ENCODE measurements at places on chromosomes 1 and 21.

GRCh38 chr1:233651061-233651460, 37.2 kb downstream of the KCNK1 start:
- DNase-seq = no peak

GRCh38 chr1:39063191-39063590, 37.0 kb downstream of the NDUFS5 start:
- DNase-seq = no peak

- no peak for DNase-seq
Measured at GRCh38 chr1:241485554-241485992, 34.0 kb downstream of the FH start.

GRCh38 chr1:213335084-213335483, 284.0 kb downstream of the RPS6KC1 start:
- DNase-seq = no peak

DNA sequence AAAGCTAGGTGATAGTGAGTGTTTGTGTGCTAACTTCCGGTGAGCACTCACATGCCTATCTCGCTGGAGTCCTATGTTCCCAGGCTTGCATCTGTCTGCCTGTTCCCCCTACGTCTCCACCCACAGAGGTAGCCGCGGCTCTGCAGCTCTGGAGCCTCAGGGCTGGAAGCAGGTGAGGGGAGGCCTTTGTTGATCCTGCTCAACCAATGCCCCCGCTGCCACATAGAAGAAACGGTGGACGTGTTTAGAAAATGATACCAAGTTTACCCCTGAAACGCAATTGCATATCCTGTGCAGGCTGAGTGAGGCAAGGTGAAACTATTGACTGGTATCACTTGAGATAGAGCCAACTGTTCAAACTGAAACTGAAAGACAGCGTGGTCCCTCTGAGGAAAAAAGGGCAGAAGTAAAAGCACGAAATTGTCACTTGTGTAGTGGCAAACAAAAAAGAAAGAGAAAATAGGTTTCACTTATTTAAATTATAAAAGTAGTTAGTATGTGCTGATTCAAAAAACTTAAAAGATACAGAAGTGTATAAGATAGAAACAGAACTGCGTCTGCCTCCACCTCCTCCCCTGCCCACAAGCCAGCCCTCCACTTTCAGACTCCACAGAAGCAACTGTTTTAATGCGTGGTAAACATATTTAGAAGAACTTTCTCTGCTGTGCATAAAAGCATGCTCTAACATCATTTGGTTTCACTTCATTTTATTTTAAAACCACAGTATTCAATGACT, 38.6 kb upstream of the ETS2 start:
- DNase-seq = no peak

DNA sequence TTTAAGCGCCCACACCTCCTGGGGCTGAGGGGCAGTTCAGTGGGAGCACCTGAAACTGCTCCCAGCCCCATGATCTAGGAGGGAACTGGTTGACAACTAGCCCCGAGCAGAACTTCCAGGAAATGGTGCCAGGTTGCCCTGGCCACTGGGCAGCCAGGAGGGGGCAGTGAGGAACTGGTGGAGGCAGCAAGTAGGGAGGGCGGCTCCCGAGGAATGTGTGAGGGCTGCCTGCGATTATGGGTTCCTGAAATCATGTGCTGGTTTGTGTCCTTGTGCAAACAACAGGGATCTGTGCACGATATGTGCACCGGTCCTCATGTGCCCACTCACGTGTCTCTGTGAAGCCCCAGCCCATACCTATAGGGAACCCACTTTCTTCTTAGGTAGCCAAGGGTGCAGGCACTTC, 9.9 kb downstream of the GPR3 start:
- peak; percentile 79 for DNase-seq

DNA sequence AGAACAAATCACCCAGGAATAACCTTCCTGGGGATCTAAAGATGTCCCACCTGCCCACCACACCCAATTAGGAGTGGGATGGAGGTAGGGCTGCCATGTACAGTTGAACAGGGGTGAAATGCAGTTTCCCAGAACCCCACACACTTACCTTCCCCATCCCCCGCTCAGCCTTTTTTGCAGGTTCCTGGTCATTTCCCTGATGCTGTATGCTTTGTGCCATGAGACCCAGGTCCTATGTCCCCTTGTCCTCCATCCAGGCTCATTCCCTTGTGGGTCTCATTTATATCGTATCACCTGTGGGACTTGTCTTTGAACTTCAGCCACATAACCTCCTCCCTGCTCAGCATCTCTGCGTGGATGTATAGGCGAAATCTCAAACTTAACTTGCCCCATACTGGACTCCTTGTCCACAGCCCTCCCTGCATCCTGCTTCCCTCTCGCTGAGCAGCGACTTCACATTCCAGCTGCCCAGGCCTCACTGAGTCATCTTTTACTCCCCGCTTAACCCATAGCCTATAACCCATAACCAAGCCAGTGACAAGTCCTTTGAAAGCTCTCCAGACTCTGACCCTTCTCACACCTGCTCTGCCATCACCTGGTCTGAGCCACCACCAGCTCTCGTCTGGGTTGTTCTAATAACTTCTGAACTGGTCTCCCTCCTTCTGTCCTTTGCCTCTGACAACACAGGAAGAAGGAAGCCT, 4.7 kb downstream of the LDLRAD2 start:
- DNase-seq = peak; percentile 46

DNA sequence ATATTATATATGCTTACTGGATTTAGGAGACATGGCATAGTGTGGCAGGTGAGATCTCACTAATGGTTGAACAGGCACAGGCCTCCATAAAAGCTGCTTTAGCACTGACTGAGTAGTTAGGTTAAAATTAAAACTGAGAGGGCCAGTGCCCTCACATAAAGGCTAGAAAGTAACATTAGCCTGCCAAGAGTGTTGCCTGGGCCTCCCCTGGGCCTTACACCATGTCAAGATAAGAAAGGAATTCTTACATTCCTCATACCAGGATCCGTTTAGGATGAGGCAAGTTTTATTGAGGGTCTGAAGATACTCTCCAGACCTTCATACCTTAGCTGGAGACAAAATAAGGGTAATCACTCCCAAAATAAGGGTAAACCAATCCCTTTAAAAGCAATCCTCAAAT, 1011.8 kb downstream of the PLA2G4A start:
- no peak for DNase-seq

DNA sequence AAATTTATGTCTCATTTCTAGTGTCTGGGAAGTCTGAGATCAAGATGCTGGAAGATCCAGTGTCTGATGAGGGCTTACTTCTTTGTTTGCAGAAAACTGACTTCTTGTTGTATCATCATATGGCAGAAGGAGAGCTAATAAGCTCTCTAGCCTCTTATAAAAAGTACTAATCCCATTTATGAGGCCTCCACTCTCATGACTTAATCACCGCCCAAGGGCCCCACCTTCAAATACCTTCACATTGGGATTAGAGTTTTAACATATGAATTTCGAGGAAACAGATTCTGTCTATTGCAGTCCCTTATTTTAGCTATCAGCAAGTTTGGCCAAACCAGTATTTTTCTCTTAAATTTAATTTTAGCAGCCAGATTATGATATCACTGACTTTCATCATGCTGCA, 150.2 kb upstream of the TMPRSS15 start:
- DNase-seq = no peak

Data from fibroblast of gingiva (primary cell).